ENCODE measurements at places on chromosomes 4 and X. TPM values are rescaled to one million over a fixed set of nuclear protein-coding genes. Genes with fewer than 3 reads are reported as not detected.

GRCh38 chrX:31237189-31237588, 165.3 kb upstream of the FTHL17 start:
- no peak for DNase-seq
- H3K36me3 ChIP-seq, result no peaks in the 10 kb centered on the region
- peaks cover 2% of the 10 kb centered on the region for H3K27me3 ChIP-seq
- H3K4me3 ChIP-seq, result no peak overlapping the region

HS3ST1 gene
- 2.0 TPM for total RNA-seq

DNA sequence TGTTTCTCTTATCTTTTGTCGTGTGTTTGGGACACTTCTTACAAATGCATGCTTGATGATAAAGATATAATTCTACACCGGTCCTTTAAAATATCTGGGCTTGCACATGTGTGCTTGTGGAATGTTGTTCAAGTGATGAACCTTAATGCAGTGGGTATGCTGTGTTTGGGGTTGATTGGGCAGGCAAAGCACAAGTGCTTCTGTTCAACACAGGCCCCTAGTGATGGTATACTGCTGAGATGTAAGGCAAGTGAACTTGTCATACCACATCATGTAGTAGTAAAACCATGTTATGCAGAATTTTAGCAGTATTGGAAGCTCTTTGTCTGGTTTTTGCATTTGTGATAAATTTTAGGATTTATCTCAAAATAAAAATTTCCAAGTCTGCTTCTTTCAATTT, 23.9 kb downstream of the TBC1D19 start:
- H3K36me3 ChIP-seq, result no peaks in the 10 kb centered on the region
- H3K4me3 ChIP-seq, result no peak overlapping the region
- H3K27me3 ChIP-seq, result no peaks in the 10 kb centered on the region
- peaks cover 13% of the 10 kb centered on the region for H3K4me1 ChIP-seq
- DNase-seq, result no peak

DNA sequence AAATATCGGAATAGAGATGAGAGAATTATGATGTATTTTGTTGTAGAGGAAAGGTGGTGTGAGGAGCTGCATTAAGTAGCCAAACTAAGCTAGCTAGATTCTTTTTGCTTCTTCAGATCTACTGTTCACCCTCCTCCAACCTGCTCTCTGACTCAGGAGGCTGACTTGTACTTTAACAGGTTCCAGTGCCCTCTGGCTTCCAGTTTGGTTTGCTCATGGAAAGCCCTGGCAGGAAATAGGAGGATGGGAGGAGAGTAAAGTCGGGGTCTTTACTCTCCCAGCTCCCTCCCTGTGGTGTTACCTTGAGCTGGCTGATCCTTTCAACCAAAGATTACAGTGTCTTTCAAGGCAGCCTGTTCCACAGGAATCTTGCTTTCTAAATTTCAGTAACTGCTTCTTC, 277.0 kb upstream of the EDA2R start:
- H3K27me3 ChIP-seq, result no peaks in the 10 kb centered on the region
- H3K36me3 ChIP-seq, result no peaks in the 10 kb centered on the region
- H3K4me1 ChIP-seq, result no peaks in the 10 kb centered on the region
- H3K27ac ChIP-seq, result no peak overlapping the region

DNA sequence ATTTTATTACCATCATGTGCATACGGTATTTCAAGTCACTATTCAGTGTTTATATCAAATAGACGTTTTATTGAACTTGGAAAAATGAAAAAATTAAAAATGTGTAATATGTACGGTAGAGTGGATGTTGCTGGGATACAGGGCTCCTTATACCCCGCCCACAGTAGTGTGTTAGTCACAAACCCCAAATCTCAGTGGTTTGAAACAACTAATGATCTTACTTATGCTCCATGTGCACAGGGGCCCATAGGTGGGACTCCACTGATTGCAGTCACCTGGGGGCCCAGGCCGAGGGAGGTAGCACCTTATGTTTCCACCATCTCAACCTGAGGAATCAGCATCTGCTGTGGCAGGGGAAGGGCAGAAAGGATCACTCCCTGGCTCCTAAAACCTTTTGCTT, 18.1 kb downstream of the LSM6 start:
- H3K27ac ChIP-seq, result no peak overlapping the region
- H3K4me1 ChIP-seq, result peaks cover 2% of the 10 kb centered on the region
- H3K27me3 ChIP-seq, result no peaks in the 10 kb centered on the region
- H3K36me3 ChIP-seq, result peaks cover 30% of the 10 kb centered on the region

- H3K27me3 ChIP-seq, result peaks cover 28% of the 10 kb centered on the region
- no peaks in the 10 kb centered on the region for H3K36me3 ChIP-seq
- H3K27ac ChIP-seq, result no peak overlapping the region
- H3K4me3 ChIP-seq, result no peak overlapping the region
- H3K4me1 ChIP-seq, result no peaks in the 10 kb centered on the region
Measured at GRCh38 chr4:77413766-77414165, 191.9 kb upstream of the CXCL13 start.

- no peaks in the 10 kb centered on the region for H3K27me3 ChIP-seq
- no peak overlapping the region for H3K4me3 ChIP-seq
- H3K27ac ChIP-seq, result no peak overlapping the region
- H3K36me3 ChIP-seq, result no peaks in the 10 kb centered on the region
Measured at GRCh38 chr4:85744950-85745349, 270.0 kb downstream of the ARHGAP24 start.

PPP4R3C gene
- total RNA-seq, result not detected

GRCh38 chr4:187160486-187160885, 436.8 kb upstream of the FAT1 start:
- no peaks in the 10 kb centered on the region for H3K36me3 ChIP-seq
- no peaks in the 10 kb centered on the region for H3K4me1 ChIP-seq
- no peaks in the 10 kb centered on the region for H3K27me3 ChIP-seq
- DNase-seq, result no peak

DNA sequence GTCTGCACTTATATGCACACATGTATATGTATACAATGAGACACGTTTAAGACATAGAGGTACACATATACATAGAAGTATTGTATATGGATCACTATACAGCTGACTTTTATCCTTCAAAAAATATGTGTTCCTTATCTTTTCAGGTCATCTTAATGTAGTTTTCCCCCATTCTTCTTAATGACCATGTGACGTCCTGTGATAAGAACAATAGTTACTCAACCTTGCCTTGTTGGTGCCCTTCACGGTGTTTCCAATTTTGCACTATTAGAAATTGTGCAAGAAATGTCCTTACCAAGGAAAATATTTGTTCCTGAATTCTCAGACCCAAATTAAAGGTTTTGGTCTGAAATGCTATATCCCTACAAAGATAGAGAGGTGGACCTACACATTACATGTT, 1.0 kb upstream of the PPBP start:
- DNase-seq, result no peak
- H3K27me3 ChIP-seq, result no peaks in the 10 kb centered on the region
- H3K27ac ChIP-seq, result no peak overlapping the region
- no peaks in the 10 kb centered on the region for H3K4me1 ChIP-seq
- no peaks in the 10 kb centered on the region for H3K36me3 ChIP-seq

SYN1 gene
- total RNA-seq, result 0.21 TPM

DNA sequence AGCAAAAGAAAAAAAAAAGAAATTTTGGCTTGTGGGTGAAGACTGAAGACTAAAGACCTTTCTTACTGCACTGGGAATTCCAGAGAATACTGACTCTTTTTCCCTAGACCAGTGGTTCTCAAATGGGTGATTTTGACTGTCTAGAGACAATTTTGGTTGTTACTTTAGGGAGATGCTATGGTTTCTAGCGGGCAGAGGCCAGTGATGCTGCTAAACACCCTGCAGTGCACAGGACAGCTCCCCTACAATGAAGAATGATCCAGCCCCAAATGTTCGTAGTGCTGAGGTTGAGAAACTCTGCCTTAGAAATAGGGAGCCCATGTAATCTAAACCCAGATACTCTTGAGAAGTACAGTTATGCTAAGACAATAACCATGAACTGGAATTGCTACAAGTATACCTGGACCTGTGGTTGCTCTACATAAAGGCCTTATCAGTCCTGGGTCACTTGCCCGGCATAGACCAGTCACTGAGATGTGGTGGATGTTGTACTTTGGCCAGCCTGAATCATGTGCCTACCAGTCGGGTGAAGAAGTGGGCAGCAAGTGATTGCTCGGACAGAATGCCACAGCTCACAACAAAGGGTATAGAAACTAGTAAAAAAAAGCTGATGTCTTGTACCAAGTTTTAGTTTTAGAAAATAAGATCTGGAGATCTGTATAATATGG, 16.0 kb downstream of the ARHGAP10 start:
- DNase-seq, result no peak
- H3K4me1 ChIP-seq, result peaks cover 26% of the 10 kb centered on the region
- no peaks in the 10 kb centered on the region for H3K27me3 ChIP-seq
- H3K4me3 ChIP-seq, result no peak overlapping the region

MXRA5 gene
- not detected for total RNA-seq

DNA sequence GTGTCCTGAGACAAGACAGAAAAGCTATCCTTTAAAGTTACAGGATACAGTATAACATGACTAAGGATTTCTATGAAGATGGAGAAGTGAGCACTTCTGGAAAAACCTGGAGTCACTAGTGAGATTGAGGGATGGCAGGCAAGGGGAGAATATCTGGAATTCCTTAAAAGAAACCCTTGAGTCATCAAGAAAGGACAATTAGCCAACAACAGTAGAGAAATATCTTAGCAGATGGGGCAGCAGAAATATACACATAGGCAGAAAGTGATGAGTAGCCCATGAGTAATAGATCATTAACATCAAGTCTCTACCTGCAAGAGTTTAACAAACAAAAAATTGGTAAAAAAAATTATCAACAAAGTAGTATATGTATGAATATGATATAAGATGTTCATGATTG, 858.8 kb upstream of the FRG1 start:
- H3K27me3 ChIP-seq, result no peaks in the 10 kb centered on the region
- no peak overlapping the region for H3K27ac ChIP-seq
- DNase-seq, result no peak
- no peaks in the 10 kb centered on the region for H3K36me3 ChIP-seq
- H3K4me3 ChIP-seq, result no peak overlapping the region

DNA sequence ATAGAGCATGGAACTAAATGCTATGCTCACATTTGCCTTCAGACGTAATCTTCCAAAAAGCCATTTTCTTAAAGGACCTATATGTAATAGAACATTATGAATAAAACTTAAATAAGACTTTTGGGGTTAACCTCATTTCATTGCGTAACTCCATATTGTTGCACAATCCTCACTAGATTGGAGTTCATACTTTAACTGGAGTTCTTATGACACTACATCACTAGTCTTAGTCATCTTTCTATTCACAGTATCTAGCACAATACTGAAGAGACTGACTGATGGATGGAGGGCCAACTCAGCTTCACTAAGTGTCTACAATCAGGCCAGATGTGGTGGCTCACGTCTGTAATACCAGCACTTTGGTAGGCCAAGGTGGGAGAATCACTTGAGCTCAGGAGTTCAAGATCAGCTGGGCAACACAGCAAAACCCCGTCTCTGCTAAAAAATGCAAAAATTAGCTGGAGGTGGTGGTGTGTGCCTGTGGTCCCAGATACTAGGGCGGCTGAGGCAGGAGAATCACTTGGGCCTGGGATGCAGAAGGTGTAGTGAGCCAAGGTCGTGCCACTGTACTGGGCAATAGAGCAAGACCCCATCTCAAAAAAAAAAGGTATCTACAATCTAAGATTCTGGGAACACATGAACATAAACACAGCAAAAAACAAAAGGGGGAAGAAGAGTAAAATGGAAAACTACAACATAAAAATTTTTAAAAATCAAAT, 80.8 kb upstream of the MAB21L2 start:
- no peaks in the 10 kb centered on the region for H3K4me1 ChIP-seq
- H3K4me3 ChIP-seq, result no peak overlapping the region
- no peaks in the 10 kb centered on the region for H3K27me3 ChIP-seq
- peaks cover 5% of the 10 kb centered on the region for H3K36me3 ChIP-seq

USP17L30 gene
- total RNA-seq, result not detected

DNA sequence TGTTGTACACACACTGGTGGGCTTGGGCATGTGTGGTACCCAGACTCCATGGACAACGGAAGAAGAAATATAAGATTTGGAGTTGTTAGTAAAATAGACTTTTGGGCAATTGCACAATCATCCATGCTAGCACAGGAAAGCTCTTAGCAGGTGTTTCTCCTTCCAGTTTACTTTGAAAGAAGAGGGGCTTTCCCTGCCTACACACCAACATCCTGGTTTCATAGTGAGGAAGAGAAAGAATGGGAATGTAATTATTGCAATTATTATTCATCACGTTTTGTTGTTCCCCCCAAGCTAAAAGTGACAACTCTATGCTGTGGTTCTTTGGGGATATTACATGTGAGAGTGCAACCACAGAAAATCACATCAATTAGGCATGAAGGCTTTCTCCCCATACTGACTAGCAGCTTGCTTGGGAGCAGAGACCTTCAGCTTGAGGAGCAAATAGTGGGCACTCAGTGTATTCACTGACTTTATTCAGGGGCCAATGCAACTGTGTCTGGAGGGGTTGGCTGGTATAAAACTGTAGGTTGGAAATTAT, 57.2 kb upstream of the PUDP start:
- H3K36me3 ChIP-seq, result no peaks in the 10 kb centered on the region
- no peak for DNase-seq

DNA sequence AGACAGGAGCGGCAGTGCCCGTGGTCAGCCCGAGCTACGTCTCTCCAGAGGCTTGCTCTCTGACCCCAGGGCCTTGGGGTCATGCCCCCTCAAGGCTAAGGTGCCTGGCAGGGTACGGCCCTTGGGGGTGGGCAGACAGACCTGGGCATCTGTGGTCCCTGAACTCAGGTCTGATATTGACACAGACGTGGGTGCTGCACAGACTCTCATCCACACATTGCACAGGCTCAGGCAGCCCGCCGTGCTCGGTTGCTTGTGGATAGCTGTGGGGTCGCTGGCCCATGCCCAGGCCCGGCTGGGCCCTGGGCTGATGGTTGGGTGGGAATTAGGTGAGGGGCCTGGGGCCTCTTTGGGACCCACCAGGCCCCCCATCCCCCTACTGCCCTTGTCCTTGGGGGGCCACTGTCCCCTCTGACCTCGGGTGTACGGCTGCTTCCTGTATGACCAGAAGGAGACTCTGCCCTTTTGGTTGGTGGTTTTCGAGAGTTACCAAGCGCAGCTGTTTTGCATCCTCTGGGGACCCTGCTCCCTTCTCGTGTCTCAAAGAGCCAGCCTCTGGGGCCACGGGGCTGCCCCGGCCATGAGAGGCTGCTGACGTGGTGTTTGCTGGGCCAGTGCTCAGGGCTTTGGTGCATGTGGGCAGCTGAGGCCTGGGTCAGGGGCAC, 10.1 kb downstream of the FGFRL1 start:
- H3K4me1 ChIP-seq, result peaks cover 4% of the 10 kb centered on the region
- peaks cover 7% of the 10 kb centered on the region for H3K36me3 ChIP-seq
- H3K4me3 ChIP-seq, result no peak overlapping the region
- no peaks in the 10 kb centered on the region for H3K27me3 ChIP-seq
- DNase-seq, result no peak

PABPC1L2B gene
- not detected for total RNA-seq

GRCh38 chrX:34918856-34919255, 23.7 kb upstream of the FAM47B start:
- H3K4me1 ChIP-seq, result no peaks in the 10 kb centered on the region
- H3K27ac ChIP-seq, result no peak overlapping the region
- no peaks in the 10 kb centered on the region for H3K36me3 ChIP-seq
- H3K4me3 ChIP-seq, result no peak overlapping the region
- DNase-seq, result no peak

DNA sequence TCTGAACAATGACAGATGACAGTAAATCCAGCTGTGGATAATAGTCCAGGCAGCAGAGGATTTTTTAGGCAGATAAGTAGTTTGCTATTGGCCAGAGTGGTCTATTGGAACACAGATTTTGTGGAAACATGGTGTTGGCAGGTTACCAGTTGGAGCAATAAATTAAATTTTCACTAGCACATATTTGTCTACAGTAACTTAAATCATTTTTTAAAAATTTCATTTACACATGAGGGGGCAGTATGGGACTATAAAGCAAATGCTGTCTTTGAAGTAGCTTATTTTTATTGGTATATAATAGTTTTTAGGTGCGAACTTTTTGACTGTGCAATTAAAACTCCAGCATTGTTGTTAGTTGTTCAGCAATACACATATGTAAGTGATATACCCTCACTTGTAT, 289.8 kb downstream of the ARHGAP10 start:
- DNase-seq, result no peak
- no peaks in the 10 kb centered on the region for H3K4me1 ChIP-seq
- H3K4me3 ChIP-seq, result no peak overlapping the region
- H3K36me3 ChIP-seq, result no peaks in the 10 kb centered on the region
- H3K27ac ChIP-seq, result no peak overlapping the region

Data from activated T-helper 2 cell treated with anti-CD3 and anti-CD28 coated beads, Interferon-gamma antibody, Interleukin-2, Interleukin-4, amounts not matched to agents 10 μg/mL and 5 μg/mL and 100 μg/mL, durations not matched to agents 14 hours and 24 hours and 36 hours (primary cell).